ENCODE measurements at places on chromosomes 6 and 20.
A peak's percentile ranks its signal among the peaks of the same experiment; 100 is the strongest.

DNA sequence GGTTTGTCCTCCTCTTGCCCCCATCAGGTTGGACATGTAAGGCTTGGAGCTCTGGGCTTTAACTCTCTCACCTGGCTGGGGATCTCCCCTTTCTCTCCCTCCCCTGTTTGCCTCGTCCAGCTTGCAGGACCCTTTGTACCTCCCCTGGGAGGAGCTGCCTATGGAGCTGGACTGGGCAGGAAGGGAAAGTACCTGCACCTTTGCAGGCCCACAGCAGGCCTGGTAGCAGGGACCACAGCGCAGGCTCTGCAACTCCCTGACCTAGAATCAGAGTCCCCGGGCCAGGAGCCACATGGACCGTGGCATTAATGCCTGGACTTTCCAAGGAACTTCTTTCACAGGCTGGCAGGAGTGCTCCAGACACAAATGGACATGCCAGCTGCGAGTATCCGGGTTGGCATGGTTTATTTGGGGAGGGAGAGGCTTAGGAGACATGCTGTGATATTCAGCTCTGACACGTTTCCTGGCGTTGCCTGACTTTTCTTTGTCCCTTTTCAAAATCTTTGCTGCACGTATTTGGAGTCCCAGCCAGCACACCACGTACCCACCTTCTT, 268.5 kb upstream of the EXOC2 start:
- no peak for DNase-seq

GRCh38 chr6:137846772-137847313, 20.2 kb upstream of the TNFAIP3 start:
- no peak for DNase-seq

GRCh38 chr6:147322299-147323162, 118.3 kb downstream of the STXBP5 start:
- no peak for DNase-seq

DNA sequence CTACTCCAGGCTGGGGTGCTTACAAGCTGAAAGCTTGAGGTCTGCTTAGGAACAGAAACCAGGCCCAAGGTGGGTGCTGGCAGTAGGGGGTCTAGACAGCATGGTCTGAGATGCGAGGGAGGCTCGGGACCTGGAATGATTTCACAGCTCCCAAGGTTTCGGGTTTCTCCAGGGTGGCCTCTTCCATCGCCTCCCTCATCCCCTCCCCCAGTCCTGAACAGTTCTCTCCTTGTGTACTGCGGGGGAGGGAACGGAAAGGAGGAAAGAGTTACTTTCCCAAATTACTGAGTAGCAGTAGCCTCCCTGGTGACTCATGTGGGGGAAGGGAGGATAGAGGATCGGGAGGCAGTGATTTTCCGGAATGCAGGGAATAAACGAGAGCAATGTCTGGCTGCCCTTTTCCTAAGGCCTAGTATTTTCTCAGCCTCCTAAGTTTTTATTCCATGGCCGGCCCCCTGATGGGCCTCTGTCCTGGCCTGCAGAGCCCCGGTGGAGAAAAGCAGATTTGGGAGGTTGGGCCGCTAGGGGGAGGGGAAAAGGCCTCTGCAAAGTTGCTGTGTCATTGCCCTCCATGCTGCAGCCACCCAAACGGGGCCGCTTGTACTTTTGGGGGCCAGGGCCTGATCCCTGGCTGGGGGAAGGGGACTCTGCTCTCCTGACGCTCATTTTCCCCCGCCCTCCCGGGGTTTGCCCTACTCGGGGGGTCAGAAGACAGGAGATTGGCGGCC, 1.5 kb downstream of the BRD2 start:
- DNase-seq = no peak

GRCh38 chr6:2949536-2950083, 21.8 kb downstream of the SERPINB6 start:
- no peak for DNase-seq

GRCh38 chr6:68572525-68572924, 62.6 kb upstream of the ADGRB3 start:
- no peak for DNase-seq

- DNase-seq = no peak
Measured at GRCh38 chr6:74657011-74657410, 548.8 kb downstream of the COL12A1 start.

GRCh38 chr6:170174124-170174770, 116.6 kb downstream of the DLL1 start:
- DNase-seq = no peak

GRCh38 chr6:1103945-1104623, 207.8 kb upstream of the FOXQ1 start:
- DNase-seq = no peak

GRCh38 chr20:15446373-15446772, 1109.0 kb upstream of the FLRT3 start:
- no peak for DNase-seq

GRCh38 chr6:161748535-161749416, 474.9 kb upstream of the AGPAT4 start:
- no peak for DNase-seq

GRCh38 chr6:166493427-166494100, 92.9 kb downstream of the RAMACL start:
- no peak for DNase-seq

DNA sequence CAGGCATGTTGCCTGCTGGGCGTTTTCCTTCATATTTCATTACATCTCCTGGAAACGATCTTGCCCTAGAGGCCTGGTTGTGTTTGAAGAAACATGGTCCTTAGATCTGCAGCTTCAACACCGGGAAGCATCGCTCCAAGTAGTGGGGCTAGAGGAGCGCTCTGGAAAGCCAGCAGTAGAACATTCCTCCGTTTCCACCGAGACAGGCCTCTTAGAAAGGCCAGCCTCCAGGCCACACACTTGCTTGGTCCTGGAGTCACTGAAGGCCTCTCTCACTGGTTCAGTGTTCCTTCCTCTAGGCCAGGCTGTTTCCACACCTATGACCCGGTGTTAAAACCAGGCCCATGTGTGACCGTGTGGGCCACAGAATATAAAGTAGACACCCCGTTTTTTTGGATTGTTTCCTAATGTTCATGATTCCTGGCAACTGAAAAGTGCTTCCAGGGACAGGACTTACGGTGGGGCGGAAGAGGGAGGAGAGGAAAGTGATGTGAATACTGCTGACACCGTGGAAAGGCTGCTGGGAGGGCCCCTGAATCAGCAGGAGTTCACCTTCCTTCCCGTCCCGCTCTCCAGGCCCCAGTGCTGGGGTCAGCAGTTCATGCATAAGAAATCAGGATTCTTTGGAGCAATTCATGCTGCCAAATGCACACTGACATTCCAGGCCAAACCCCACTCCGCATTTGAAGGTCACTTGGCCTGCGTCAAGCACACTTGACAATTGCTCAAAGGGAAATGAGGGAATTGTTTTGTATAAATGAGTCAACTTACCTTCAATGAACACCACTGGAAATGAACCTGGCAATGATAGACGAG, 83.8 kb downstream of the IYD start:
- no peak for DNase-seq

GRCh38 chr6:160990847-160991405, 643 bp upstream of the MAP3K4 start:
- no peak for DNase-seq

- no peak for DNase-seq
Measured at GRCh38 chr20:40422656-40423055, 266.4 kb downstream of the MAFB start.

GRCh38 chr6:36759148-36759759, 61.6 kb downstream of the RAB44 start:
- peak; percentile 71 for DNase-seq

DNA sequence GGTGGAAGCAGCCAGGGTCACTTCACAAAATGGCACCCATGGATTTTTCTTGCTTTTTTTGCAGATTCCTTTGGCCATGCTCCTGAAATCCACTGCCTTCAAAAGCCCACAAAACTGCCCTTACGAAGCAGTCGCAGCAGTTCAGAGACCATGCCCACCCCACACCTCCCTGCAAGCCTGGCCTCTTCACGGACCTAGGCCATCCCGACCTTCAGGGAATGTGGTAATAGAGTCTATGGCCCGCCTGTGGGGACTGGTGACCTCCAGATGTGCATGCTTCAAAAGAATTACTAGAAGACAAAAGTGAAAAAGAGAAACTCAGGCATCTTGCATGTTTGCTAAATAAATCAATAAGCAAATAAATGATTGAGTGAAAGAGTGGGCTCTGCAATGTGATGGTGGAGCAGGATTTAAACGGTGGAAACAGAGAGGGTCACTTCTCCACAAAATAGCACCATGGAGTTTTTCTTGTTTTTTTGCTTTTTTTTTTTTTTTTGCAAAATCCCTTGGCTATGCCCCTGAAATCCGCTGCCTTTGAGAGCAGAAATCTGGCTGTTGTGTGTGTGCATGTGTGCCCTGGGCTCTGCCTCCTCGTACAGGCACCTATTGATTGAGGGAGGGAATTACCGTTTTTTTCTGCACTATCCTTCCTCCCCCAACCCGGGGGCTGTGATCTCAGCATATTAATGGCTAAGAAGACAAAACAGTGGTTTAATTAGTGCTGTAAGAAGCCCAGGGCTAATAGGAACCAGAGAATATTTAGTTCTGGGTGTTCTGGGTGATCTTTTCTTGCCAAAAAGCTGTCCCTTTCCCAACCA, 107.4 kb downstream of the PXDC1 start:
- no peak for DNase-seq

- no peak for DNase-seq
Measured at GRCh38 chr6:53956068-53956711, 155.1 kb upstream of the MLIP start.

- no peak for DNase-seq
Measured at GRCh38 chr6:152399399-152399798, 237.8 kb downstream of the SYNE1 start.

DNA sequence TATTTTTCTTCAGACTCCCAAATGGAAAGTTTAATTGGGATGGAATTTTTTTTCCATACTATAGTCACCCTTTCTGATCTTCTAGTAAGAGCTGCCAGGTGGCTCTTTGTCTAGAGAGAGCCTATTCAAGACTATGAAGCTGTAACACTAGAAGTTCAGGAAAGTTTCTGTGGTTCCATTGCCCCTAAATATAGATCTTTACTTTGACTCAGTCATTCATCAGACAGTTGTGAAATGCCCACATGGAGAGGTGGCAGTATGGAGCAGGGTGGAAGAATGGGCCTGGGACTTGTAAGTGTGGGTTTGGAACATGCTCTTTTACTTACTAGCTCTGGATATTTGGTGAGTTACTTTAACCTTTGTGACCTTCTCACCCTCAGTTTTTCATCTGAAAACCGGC, 87.8 kb downstream of the CTNNBL1 start:
- no peak for DNase-seq

GRCh38 chr6:124203101-124203811, 399.6 kb downstream of the NKAIN2 start:
- no peak for DNase-seq

- DNase-seq = no peak
Measured at GRCh38 chr20:7171911-7172310, 404.4 kb downstream of the BMP2 start.

- no peak for DNase-seq
Measured at GRCh38 chr6:113147544-113147943, 709.6 kb upstream of the MARCKS start.
